ENCODE measurements at places on chromosomes 3 and 15.

DNA sequence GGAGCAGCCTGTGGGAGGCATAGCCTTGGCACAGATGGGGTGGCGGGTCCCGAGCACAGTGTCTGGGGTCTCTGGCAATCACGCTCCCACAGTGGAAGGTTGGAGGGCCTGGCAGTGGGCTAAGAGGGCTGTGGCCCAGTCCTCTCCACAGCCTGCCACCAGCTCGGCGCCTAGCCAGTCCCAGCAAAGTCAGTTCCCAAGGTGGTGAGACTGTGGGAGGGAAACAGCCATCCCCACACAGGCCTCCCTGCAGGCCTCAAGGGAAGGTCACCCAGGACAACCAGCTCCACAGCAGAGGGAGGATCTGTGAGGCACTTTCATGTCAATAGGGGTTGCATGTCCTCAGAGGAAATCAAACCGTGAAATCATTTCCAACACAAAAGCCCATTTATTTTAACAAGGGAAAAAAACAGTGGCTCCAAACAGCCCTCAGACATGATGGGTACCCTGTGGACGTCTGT lies 27.6 kb upstream of the LIMD1 start:
- DNase-seq, result no peak

DNA sequence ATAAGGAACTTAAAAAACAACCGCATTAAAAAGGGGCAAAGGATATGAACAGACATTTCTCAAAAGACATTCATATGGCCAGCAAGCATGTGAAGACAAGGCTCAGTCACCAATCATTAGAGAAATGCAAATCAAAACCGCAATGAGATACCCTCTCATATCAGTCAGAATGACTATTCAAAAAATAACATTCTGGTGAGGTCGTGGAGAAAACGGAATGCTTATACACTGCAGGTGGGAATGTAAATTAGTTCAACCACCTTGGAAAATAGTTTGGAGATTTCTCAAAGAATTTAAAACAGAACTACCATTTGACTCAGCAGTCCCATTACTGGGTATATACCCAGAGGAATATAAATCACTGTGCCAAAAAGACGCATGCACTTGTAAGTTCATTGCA lies 496.6 kb upstream of the SGO1 start:
- DNase-seq, result no peak

DNA sequence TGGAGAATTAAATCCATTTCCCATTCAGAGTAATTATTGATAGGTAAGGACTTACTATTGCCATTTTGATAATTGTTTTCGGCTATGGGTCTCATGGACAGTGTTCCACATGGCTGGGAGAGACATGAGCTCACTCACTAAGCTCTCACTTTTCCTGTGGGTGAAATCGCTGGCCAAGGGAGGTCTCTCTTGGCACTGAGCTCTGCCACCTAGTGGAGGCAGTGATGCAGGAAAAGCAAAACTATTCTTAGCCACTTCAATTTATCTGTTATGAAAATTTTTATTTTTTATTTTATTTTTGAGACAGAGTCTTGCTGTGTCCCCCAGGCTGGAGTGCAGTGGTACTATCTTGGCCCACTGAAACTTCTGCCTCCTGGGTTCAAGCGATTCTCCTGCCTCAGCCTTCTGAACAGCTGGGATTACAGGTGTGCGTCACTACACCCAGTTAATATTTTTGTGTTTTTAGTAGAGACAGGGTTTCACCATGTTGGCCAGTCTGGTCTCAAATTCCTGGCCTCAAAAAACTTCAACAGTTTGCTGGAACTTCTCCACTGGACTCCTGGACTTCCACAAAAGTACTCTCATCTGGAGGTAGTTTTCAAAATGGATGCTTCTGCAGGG lies 4.7 kb upstream of the RNF13 start:
- DNase-seq, result peak; percentile 58

DNA sequence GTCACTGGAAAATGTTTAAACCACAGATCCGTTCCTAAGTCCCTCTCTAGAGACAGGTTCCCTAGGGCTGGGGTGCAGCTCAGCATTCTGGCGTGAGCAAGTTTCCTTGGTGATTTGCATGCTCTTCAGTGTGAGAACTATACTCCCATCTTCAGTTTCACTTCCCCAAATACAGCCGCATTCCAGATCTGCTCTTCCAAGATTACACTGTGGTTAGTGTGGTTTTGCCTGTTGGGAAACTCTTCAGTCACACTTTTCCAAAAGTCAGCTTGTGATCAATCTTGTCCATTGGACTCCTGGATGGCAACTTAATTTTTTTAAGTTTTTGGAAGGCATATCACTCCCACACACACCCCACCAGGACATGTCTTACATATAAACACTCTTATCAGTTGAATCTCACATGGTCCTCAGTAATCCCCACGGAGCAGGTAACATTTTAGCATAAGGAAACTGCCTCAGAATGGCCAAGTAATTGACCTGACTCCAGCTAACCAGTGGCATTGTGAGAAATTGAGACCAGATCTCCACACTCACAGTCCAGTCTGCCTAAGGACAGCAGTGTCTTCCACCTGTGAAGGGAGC lies 33.5 kb upstream of the PTPN23 start:
- DNase-seq, result no peak

- no peak for DNase-seq
Observed at GRCh38 chr3:101878589-101878988, 29.3 kb downstream of the NFKBIZ start.

- no peak for DNase-seq
Observed at GRCh38 chr15:99168601-99169580, 64.0 kb downstream of the SYNM start.

All from nephron progenitor cell (in vitro differentiated cells).